Hematopoietic multipotent progenitor cell treated with erythropoietin and hydrocortisone succinate and interleukin-3 and kit ligand, for 6 days (in vitro differentiated cells): ENCODE measurements at places on chromosomes 1 and 21.

- DNase-seq, result no peak
These were observed 26.5 kb upstream of the TENT5C start for GRCh38 chr1:117579221-117579906.

- DNase-seq, result no peak
These were observed 48.7 kb upstream of the ZC3H11B start for GRCh38 chr1:219661464-219662092.

GRCh38 chr21:36518883-36519492, 39.1 kb upstream of the CLDN14 start:
- DNase-seq, result no peak

DNA sequence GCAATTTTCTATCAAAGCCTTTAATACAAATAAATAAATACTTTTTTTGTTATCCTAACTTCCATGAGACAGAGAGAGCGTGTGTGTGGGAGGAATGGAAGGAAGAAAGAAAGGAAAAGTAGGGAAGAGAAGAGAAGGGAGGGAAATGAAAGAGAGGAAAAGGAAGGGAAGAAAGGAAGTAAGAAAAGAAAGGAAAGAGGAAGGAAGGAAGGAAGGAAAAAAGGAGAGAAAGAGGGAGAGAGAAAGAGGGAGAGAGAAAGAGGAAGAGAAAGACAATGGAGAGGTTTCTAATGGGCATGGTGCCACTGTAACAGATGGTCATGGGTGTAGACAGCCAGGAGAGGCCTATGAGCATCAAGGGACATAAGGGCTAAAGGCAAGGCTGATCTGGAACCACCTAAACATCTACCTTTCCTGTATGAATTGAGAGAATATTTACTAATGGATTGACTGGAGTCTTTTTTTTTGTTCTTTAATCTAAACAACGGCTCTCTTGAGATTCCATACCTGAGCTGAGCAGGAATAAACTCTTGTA, 234.9 kb downstream of the PTPRC start:
- no peak for DNase-seq

DNA sequence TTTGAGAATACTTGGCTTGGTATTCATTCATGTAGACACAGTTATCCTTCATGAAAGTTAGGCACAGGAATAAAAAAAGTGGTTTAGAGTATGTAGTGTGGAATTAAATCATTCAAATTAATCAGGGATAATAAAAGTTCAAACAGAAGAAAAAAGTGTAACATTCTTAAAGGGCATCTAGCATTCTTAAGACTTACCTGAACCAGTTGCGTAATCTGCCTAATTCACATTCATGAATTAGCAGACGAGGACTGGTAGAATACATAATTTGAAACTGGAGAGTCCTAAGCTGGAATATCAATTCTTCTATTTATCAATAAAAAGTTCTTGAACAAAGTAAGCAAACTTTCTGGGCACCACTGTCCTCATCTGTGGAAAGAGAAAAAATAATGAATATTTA, 157.0 kb upstream of the DEPDC1 start:
- DNase-seq, result no peak

DNA sequence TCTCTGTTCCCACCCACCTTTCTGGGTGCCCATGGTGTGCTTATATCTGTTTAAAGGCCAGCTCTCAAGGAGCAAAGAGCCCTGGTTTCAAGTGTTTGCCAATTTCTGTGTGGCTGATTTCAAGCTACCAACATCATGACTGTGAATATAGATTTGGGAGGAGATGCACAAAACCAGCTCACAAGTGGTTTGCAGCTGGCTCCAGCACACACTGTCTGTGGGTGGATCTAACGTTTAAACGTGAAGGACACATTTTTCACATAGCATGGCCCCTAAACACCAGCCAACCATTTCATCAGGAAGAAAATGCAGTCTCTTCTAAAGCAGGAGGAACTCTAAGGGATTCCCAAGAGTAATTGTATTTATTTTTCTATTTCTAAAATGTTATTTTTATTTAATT, 65.2 kb downstream of the FCRL5 start:
- peak; percentile 69 for DNase-seq

- no peak for DNase-seq
These were observed 27.1 kb downstream of the FAM78B start for GRCh38 chr1:166139735-166140134.

GRCh38 chr1:156796340-156797097, 20.1 kb downstream of the SH2D2A start:
- no peak for DNase-seq

DNA sequence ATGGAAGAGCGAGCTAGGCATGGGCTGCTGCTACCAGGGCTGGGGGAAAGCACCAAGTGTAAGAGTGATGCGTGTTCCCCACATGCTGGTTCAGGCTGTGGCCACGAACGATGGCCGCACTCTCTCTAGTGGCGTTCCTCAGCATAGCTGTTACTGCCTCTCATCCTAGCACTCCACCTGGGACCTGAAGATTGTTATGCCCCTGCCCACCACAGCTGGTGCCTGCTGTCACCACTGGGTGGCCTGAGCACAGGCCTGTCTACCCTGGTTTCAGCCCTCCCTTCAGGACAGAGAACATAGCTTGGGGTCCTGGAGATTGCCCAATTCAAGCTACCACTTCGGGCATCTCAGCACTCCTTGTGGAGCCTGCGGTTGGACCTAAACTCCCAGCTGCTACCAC, 80.1 kb upstream of the PDC start:
- no peak for DNase-seq

DNA sequence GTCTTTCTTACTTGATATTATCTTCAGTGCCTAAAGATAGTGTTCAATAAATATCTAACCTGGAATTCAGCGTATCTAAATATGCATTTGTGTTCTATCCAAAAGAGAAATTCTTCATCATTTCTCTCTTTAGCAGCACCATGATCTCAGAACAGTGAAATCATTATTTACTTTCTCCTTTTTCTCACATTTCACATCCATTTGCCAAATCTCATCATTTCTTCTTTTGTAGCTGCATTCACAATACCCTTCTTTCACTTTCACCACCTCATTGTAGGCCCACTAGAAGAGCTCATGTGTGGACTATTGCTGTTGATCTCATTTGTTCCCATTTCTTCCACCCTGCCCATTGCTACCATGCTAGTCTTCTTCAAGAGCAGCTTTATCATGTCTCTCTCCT, 178.0 kb downstream of the PHTF1 start:
- no peak for DNase-seq

GRCh38 chr1:110235181-110235833, 25.2 kb downstream of the KCNC4 start:
- no peak for DNase-seq

DNA sequence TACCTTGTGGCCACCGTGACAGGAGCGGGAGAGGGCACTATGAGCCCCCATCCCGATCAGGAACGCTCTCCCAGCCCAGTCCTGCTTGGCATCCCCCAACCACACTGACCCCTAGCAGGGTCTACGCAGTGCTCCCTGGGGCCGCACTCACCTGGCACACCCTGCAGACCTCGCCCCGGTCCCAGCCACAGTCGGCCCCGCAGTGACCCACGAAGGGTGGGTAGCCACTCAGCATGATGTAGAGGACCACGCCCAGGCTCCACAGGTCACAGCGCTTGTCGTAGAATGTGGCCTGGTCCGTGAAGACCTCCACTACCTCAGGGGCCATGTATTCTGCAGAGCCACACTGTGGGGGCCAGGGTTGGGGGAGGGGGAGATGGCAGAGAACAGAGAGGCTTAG, 11.1 kb upstream of the KNCN start:
- no peak for DNase-seq

- no peak for DNase-seq
These were observed 260.5 kb downstream of the DYRK1A start for GRCh38 chr21:37627074-37627473.

DNA sequence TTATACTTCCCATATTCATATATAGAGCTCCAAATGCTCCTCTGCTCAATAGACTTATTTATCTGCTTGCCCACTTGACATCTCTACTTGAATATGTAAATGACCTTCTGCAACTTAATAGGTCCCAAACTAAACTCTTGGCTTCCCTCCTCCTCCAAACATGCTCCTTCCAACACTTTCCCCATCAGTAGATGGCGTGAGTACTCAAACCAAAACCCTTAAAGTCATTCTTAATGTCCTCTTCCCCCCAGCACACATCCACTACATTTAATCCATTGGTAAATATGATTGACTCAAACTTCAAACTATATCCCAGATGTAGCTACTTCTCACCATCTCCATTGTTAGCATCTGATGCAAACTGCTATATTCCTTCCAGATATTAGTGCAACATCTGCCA, 48.5 kb upstream of the PBX1 start:
- DNase-seq, result peak; percentile 19

DNA sequence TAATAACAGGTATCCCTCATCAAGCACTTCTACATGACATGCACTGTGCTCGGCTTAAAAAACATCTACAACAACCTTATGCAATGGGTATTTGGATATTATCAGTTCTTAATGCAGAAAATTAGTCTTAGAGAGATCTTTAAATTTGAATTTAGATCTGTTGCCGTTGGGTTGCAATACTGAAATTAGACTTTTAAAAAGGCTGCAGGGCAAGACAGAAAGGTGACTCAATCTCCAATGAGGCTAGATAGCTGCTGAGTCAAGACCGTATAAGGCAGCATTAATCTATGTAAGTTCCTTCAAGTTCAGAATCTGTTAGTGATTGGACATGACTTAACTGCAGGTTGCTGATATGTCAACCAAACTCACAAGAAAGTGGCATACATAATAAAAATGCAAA, 37.3 kb downstream of the OLFM3 start:
- no peak for DNase-seq

- no peak for DNase-seq
These were observed 24.0 kb downstream of the FNBP1L start for GRCh38 chr1:93471911-93472310.

DNA sequence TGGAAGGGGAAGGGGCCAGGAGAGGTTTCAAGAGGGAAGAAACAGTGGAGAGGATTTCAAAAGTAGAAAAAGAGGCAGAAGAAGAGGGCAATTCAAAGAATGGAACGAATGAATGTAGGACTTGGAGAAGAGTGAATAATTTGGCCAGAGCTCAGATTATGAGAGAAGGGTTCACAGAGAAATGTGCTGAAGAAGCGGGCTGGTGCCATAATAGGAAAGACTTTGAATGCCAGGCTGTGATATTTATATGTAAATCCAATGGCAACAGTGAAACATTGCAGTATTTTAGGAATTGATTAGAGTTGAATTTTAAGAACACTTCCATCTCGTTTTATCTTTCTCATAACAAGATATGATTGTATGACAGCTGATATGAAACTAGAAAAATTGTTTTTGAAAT, 36.0 kb upstream of the ANGPTL7 start:
- DNase-seq, result no peak

DNA sequence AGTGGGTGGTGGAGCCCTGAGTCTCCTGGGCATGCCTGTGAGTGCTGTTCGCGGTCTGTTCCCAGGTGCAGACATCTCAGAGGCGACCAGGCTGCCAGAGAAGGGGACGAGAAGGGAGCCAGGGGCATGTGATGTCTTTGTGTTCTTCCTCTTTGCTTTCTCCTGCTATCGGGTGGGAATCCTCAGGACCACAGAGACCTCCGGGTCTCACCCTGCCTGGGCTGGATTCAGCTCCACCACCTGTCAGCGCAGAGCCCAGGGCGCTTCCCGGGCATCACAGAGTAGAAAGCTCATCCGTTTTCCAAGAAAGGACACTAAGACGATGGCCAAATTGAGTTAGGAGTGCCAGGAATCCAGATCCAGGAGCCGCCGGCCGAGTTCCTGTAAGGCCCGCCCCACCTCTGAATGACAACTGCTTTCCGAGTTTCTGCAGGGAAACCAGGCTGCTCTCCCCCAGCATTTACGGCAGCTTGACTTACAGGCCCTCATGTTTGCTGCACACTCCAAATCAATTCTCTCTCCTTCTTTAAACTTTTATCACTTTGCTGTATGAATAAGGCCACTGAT, 130.8 kb downstream of the CAMTA1 start:
- no peak for DNase-seq

- DNase-seq, result no peak
These were observed 6.6 kb downstream of the ATF3 start for GRCh38 chr1:212615201-212615470.

DNA sequence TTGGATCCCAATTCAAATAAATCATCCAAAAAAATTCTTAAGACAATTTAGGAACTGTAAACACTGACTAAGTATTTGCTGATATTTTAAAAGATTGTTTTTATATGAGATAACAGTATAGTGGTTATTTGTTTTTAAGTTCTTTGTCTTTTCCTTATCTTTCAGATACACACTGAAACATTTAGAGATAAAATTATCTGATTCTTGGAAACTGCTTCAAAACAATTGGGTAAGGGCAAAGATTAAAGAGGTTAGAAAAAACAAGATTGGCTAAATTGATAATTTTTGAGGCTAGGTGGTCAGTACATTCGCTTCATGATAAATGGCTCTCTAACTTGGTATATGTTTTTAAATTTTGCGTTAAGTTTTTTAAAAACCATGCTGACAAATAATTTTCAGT, 117.3 kb downstream of the PSMG1 start:
- DNase-seq, result peak; percentile 60

DNA sequence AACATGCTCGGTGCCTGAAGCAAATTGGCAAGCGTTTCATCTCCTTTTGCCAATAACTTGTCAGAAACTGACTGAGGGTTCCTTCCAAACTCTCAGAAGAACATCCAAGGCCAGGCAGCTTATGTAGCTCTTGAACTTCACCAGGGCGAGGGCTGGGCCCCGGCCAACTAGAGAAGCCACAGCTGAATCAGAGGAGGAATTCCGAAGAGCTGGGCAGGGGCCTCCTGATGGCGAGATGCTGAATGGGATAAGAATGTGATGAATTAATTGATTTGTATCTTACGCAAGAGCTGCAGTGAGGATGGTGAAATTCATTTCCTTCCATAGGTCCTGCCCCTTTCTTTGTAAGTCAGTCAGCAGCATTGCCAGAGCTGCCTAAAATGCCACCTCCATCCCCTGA, 345.8 kb downstream of the KIF26B start:
- peak; percentile 17 for DNase-seq

DNA sequence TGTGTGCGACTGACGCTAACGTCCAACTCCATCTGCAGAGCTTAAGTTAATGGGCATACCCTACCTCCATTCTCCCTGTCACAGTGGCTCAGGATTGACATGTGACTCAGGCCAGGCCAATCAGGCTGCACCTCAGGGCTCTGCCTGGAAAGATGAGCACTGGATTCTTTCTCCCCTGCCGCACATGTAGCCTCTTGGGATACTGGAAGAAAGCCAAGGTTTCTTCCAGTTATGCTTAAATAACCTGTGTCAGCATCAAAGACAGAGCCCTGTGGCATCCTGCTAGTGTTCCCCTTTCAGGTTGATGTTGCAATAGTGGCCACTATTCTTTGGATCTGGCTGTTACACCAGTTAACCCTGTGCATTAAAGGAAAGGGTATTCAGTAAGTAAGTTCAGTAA, 55.0 kb upstream of the SYT6 start:
- no peak for DNase-seq

- no peak for DNase-seq
These were observed 5.2 kb downstream of the SLC66A1 start for GRCh38 chr1:19317126-19317910.

GRCh38 chr1:5648410-5649165, 343.6 kb downstream of the NPHP4 start:
- DNase-seq, result no peak

DNA sequence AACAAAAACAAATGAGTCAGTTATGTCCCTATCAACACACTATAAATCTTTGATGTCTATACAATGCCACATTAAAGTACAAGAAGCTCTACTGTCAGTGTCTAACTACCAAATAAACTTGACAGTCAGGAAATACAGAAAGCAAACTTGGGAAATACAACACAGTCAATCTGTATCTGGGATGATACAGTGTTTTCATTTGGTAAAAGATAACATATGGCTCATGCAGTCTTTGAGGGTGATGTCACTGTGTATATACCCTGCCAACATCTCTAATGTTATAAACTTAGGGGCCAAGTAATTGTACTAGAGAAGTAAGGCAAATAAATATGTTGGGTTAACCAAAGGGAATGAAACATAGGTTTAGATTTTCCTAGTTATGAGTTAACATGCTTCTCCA, 552.5 kb upstream of the ADAMTS5 start:
- no peak for DNase-seq
